Endothelial cell of umbilical vein (primary cell): ENCODE measurements at places on chromosomes 2 and 18. TPM values are rescaled to one million over a fixed set of nuclear protein-coding genes. Genes with fewer than 3 reads are reported as not detected.

Gene CNNM4
- total RNA-seq, result 5.3 TPM in 2 replicates

- H3K4me3 ChIP-seq, result no peak overlapping the region
- no peaks in the 10 kb centered on the region for H3K4me1 ChIP-seq
- H3K27me3 ChIP-seq, result no peaks in the 10 kb centered on the region
- DNase-seq, result no peak
These were observed 484.8 kb upstream of the UBE2E3 start for GRCh38 chr2:180495606-180496005.

- H3K4me3 ChIP-seq, result no peak overlapping the region
- peak; percentile 60 for DNase-seq
- no peak overlapping the region for H3K27ac ChIP-seq
- no peaks in the 10 kb centered on the region for H3K27me3 ChIP-seq
These were observed 242.6 kb downstream of the PHLPP1 start for GRCh38 chr18:62957885-62958472.

DNA sequence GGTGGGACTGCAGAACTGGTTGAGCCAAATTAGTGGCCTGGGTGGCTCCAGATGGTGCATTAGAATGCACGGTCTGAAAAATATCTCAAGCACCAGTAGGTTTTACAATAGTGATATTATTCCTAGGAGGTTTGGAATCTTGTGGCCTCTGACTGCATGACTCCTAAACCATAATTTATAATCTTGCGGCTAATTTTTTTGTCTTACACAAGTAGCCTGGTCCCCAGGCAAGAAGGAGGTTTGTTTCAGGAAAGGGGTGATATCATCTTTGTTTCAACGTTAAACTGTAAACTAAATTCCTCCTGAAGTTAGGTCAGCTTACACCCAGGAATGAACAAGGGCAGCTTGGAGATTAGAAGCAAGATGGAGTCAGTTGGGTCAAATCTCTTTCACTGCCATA, 98.9 kb upstream of the ARL4C start:
- no peaks in the 10 kb centered on the region for H3K36me3 ChIP-seq
- no peaks in the 10 kb centered on the region for H3K4me1 ChIP-seq
- DNase-seq, result no peak
- H3K27ac ChIP-seq, result no peak overlapping the region

Gene RSAD2
- 0.09 and 0.18 TPM in 2 replicates for total RNA-seq

GRCh38 chr2:239870863-239871262, 154.3 kb downstream of the NDUFA10 start:
- no peak for DNase-seq
- no peaks in the 10 kb centered on the region for H3K36me3 ChIP-seq
- no peaks in the 10 kb centered on the region for H3K27me3 ChIP-seq
- H3K27ac ChIP-seq, result no peak overlapping the region
